NK-92 treated with Interleukin-12 subunit alpha and Interleukin-12 subunit beta, amount 100 ng/mL, for 24 hours (cell line): ENCODE measurements at places on chromosomes 3 and 15.

GRCh38 chr15:76215634-76216033, 95.6 kb downstream of the ETFA start:
- DNase-seq: no peak

DNA sequence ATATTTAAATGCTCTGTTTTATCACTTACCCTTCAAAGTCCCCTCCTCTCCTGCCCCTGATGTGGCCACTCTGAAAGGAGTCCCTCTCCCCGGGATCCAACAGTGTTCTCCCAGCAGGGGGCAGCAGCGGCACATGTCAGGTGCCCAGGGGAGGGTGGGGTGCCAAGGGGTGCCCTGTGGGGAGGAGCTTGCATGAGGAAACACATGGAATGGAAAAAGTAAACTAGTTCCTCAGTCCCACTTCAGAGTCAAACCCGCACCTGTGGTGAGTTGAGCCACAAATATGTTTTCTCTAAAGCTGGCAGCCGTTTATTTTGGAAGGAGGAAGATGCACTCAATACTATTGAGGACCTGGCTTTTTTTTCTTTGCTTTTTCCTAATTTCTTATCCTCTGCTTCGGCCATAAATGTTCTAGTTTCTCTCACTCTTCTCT, 30.1 kb upstream of the NRROS start:
- DNase-seq: peak; percentile 92

DNA sequence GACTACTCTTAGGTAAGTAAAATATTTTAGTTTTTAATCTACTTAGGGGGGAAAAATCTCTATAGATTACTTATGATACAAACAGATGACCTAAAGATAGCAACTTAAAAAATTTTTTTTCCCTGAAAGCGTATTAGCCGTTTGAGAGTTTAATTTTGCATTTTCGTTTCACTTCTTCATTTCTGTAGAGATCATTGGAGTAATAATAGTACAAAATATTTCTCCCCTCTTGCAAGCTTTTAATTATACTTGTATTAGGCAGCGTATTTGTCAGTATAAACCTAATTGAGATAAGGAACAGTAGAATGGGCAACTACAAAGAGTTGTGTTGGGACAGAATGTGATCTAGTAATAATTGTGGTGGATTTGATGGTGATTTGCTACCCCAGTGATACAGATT, 10.3 kb downstream of the SKIL start:
- DNase-seq: no peak

DNA sequence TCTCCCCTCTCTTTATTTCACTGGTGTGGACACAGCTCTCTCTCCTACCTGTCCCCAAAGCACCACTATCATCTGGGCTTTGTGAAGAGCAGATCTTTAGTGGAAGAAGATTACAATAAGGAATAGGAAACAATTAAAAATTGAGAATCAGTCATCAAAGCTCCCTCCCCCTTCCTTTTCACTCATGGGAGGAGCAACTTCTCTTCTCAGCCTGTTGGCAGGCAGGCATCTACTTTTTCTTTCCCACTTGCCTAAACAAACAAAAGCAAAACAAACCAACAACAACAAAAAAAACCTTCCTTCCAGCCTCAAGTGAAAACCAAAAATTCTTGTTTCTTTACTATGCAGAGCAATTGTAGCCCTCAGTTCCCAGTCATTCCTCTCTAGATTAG, 125.5 kb upstream of the BHLHE40 start:
- DNase-seq: no peak

DNA sequence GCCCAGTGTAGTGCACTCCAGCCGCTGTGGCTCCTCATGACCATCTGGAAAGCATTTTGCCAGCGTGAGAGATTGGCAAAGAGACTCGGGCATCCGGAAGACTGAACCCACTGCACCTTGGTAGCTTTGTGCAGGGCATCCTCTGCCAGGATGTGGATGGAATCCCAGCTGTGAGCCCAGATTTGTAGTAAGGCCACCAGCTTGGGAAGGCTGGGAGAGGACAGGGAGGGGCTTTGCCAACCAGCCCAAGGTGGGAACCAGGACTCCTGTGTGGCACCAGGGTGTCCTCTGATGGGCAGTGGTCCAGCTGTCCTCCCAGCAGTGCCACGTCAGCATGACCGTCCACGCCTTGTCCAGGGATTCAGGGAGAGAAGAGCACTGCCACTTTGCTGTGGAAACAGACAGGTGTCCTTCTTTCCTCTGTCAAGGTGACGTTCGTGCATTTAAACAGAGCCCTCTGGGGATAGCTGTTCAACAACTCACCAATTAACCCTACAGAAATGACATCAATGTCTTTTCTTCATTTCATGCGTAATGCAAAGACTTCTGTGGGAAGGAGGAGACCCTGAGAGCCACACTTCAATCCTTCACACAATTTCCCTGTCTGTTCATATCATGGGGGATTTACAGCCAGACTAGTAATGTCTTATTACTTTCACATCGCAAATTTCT, 19.1 kb downstream of the KLF15 start:
- no peak for DNase-seq

- DNase-seq: no peak
Observed at GRCh38 chr3:28615071-28615470, 266.4 kb upstream of the AZI2 start.

DNA sequence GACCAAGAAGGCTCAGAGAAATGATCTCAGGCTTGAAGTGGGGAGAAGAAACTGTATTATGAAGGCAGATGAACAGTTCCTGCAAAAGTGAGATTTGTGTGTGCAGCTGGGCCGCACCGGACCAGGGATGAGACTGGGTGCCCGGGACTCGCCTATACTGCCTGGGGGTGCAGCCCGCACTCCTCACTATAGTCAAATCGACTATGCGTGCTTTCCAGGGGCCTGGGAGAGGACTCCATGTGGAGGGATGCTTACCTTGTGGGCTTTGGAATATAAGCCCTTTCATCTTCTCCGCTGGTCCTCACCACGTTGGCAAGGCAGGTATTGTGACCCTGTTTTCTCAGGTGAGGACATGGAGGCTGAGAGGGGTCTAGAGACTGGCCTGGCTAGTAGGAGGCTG, 32.9 kb upstream of the APOD start:
- no peak for DNase-seq

DNA sequence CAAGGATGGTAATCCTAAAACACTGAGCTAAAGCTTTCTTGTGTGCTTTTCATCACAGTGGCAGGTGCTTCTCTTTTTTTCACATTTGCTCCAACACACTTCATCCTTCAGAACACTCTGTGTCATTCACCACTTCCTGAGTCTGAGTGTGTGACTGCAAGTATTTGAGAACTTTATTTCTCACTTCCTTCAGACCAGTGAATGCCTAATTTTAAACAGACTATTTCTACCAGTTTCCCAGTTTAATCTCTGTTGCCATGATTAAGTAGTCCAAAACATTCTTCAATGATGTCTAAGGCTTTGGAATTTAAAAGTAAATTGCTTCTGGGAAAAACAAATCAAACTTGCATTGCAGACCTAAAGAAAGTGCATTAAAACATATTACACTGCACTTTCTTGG, 541.2 kb downstream of the RBMS3 start:
- no peak for DNase-seq

GRCh38 chr3:66885326-66886000, 112.6 kb upstream of the KBTBD8 start:
- DNase-seq: peak; percentile 4

- DNase-seq: no peak
Observed at GRCh38 chr15:99042892-99043291, 35.3 kb upstream of the PGPEP1L start.

DNA sequence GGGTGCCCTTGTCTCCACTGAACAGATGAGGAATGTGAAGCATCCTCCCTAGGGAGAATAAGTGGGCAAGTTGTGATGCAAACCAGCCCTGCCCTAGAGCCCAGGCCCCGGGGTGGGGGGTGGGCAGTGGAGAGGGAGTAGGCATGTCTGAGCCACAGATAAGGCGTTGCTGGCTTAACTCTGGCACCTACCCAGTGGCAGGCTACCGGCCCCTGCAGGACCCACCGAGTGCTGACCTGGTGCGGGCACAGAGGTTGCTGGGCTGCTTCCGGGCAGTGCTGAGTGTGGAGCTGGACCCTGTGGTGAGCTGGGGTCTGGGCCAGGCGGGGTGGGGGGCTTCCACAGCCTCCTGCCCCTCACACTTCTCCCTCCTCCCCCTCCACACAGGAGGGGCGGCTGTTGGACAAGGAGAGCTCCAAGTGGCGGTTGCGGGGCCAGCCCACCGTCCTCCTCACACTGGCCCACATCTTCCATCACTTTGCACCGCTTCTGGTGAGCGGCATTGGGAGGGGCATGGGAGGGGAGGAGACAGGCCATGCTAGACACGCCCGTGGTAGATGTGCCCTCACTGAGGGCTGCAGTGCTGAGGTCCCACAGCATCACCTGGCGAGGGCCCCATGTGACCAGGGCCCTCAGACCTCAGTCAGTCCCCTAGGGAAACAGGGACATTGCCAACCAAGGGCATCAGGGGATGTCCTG, 10.1 kb downstream of the RNF123 start:
- DNase-seq: no peak

- no peak for DNase-seq
Observed at GRCh38 chr3:25142609-25143355, 285.3 kb upstream of the RARB start.

- no peak for DNase-seq
Observed at GRCh38 chr3:52292247-52293065, 4.8 kb downstream of the GLYCTK start.

DNA sequence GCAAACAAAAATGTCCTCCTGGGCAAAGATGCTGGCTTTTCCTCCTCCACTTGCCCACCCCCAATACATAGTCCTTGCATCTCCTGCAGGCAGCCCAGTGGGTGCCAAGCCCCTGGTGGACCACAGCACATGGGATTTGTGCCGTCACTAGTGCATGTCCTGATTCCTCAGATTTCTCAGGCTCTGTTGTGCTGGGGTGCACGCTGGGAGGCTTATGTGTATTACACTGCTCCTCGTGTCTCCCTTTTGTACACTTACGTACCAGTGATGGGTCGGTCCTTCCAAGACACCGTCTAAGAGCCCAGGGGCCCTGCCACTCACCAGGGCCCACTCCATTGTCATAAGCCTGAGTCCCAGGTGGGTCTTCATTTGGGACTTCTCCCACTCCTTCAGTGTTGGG, 70.1 kb downstream of the PLXNA1 start:
- no peak for DNase-seq

GRCh38 chr15:48992545-48992944, 28.8 kb upstream of the SHC4 start:
- no peak for DNase-seq

- peak; percentile 36 for DNase-seq
Observed at GRCh38 chr3:10395671-10396070, 74.8 kb upstream of the SEC13 start.

DNA sequence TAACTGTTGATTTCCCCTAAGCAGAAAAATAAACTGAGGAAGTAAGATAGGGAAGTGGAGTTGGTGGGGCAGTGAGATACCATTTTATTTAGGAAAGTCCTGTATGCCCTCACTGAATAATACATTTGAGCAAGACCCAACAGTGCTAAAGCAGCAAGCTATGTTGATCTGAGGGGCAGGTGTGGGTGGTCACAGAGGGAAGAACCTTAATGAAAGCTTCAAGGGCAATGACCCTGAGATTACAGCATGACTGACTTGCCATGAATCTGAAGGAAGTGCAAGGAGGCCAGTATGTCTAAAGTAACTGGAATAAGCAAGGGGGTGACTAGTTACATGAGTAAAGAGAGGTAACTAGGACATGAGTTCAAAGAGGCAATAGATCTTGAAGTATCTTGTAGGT, 159.5 kb downstream of the CD47 start:
- no peak for DNase-seq

DNA sequence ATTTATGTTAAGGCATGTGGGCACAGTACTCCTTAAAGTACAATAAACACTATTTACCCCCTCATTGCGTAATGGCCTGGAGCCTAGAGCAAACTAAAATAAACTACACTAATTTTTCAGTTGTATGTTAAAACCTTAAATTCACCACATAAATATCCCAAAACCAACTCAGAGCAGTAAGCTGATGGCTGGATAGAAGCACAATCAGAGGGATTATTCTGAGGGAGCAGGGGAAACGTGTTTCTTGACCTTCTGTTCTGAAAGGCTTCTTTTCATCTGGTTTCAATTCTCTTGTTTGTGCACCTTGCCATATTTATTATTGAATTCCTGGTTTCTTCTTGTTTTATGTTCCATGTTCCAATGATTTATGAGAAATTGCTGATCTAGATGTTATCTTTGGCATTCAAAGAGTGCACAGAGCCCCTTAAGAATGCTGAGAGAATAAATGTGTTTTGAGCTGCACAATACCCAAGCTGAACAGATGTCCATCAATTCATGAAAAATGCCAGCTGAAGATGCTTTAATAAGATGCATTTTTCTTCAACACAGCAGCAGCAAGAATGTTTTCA, 29.6 kb downstream of the RPL22L1 start:
- DNase-seq: no peak

DNA sequence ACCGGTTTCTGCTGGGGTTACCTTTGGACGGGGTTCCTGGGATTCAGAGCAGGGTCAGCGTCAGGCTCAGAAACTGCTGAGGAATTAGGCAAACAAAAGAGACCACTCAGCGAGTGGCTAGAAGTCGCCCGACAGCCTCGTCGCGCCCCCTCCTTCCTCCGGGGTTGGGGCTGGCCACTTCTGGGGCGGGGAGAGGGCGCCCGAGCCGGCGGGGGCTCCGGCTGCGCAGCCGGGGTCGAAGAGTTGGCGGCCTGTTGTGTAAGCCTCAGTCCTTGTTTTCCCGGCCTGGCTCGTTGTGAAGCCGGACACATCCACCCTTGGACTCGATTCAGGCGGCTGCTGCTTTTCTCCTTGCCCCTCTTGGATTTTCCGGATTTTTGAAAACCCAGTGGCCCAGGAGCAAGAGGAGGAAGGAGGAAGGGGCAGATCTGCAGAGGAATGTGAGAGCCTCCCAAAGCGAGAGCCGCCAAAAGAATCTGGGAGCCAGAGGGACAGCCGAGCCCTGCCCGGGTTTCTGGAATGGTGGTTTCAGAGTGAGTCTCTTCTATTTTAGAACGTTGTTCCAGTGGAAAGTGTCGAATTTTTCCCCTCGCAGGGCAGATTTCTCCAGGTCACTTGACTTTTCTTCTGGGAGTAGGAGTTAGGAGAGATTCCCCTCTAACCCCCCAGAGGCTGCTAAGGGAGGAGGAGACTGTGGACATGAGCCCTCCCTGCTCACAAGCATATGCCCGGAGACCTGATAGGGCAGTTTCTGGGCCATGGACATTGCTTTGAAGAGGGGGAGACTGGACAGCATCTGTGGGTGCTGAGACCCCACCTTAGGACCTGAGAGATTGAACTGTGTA, 666 bp downstream of the SNX33 start:
- DNase-seq: no peak

DNA sequence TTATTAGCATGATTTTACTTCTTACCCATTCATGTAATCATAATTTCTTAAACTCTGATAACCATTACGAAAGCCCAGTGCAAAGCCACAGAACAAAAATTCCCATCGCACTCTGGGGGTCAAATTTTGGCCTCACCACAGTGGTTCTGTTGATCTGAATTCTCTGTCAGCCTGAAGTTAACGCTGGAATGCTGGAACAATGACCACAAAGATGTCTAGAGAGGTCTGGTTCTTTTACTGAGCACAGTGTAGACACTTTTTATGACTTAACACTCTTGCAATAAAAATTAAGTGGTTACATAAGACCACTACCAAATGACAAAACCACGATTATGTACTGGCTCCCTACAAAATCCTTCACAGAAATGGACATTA, 94.7 kb downstream of the PDZRN3 start:
- no peak for DNase-seq
